Osteocyte (in vitro differentiated cells): ENCODE measurements at places on chromosomes 2 and 18.

DNA sequence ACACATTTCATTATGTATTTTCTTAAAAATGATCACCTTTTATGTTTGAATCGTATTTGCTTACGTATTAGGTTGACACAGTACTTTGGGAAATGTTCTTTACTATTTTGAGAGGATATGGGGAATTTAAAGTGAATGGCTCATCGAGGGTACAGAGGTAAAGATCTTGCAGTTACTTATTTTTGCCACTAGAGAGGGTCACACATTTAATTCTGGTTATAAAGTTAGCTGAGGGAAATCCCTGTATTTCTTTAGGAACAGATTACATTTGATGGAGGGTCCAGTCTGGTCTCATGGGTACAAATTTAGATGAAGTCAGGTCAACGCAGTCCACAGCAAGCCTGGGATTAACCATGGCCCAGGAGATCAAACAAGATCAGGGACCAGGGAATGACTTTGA lies 24.5 kb downstream of the DYNC2LI1 start:
- H3K27me3 ChIP-seq = no peaks in the 10 kb centered on the region
- H3K27ac ChIP-seq = no peak overlapping the region
- H3K4me3 ChIP-seq = no peak overlapping the region
- H3K36me3 ChIP-seq = peaks cover 34% of the 10 kb centered on the region
- DNase-seq = no peak

- peaks cover 6% of the 10 kb centered on the region for H3K4me1 ChIP-seq
- DNase-seq = no peak
- peaks cover 11% of the 10 kb centered on the region for H3K36me3 ChIP-seq
- H3K4me3 ChIP-seq = no peak overlapping the region
- H3K27ac ChIP-seq = no peak overlapping the region
- no peaks in the 10 kb centered on the region for H3K27me3 ChIP-seq
Measured at GRCh38 chr2:25960920-25961319, 21.4 kb downstream of the KIF3C start.

DNA sequence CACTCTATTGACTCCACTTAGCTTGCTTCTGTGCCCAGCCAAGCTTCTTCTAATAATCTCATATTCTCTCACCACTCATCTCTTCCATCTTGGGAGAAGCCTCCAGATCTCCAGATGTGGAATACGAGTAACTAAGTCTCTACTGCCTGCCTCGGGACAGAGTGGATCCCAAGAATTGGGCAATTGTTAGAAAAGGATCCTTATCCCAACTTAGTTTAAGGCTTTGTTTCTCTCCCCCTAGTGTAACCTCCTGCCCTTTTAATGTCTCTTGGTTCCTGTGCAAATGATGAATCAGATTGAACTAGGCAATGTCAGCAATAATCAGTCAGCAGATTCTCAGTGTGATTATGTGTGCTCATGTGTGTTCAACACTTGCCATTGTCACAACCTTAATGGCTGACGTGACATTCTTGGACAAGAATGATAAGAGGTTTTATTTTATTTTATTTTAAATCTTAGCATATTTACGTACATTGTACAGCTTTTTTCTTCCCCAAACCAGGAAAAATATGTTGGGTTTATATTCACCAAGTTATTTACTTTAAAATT lies 59.7 kb downstream of the MYO3B start:
- H3K4me3 ChIP-seq = no peak overlapping the region
- no peak overlapping the region for H3K27ac ChIP-seq
- peaks cover 13% of the 10 kb centered on the region for H3K4me1 ChIP-seq
- peaks cover 44% of the 10 kb centered on the region for H3K27me3 ChIP-seq

DNA sequence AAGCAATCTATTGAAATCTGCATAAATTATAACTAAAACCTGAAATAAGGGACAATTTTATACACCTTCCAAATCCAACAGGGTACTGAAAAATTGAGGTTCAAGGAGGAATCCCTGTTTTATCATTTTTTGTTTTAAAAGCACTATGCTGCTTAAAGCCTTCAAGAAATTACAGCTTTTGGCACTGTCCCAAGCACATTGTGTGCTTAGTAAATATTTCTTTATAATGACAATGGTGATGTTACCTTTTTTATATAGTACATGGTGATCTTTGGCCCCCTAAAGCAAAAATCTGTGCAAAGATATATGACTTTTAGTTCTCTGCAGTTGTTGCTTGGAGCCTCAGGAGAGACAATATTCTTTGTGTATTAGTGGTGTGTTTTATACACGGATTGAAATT lies 71.6 kb upstream of the EFEMP1 start:
- no peaks in the 10 kb centered on the region for H3K36me3 ChIP-seq
- H3K4me1 ChIP-seq = peaks cover 7% of the 10 kb centered on the region
- peaks cover 20% of the 10 kb centered on the region for H3K27me3 ChIP-seq
- H3K27ac ChIP-seq = no peak overlapping the region
- no peak overlapping the region for H3K4me3 ChIP-seq

- no peak overlapping the region for H3K4me3 ChIP-seq
- no peaks in the 10 kb centered on the region for H3K27me3 ChIP-seq
- H3K27ac ChIP-seq = peak overlapping the region; percentile 73
- peaks cover 30% of the 10 kb centered on the region for H3K4me1 ChIP-seq
Measured at GRCh38 chr2:164896634-164897355, 55.2 kb upstream of the COBLL1 start.
